ENCODE measurements at places on chromosomes 11 and 22.

DNA sequence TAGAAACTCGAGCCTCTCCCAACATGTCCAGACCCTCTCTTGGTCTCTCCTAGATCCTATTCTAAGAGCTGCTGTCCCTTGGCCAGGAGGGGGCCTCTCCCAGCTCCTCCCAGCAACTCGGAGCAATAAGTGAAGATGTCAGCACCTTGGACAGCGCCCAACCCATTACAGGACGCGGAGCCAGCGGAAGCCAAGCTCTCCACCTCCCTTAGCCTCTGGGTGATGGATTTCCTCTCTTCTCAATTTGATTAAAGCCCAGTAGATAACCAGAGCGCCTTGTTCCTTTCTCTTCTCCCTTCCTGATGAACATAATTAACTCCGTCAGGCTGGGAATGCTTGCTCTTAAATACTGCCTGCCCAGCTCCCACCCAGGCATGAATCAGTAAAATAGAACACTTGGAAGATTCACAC lies 26.2 kb upstream of the TPBGL start:
- DNase-seq: no peak

GRCh38 chr11:104105155-104105554 lies 58.8 kb downstream of the PDGFD start:
- no peak for DNase-seq

- DNase-seq: no peak
These were observed 1079.0 kb upstream of the TENM4 start for GRCh38 chr11:80519596-80520506.

- no peak for DNase-seq
These were observed 4.2 kb downstream of the VPS26B start for GRCh38 chr11:134228625-134229024.

DNA sequence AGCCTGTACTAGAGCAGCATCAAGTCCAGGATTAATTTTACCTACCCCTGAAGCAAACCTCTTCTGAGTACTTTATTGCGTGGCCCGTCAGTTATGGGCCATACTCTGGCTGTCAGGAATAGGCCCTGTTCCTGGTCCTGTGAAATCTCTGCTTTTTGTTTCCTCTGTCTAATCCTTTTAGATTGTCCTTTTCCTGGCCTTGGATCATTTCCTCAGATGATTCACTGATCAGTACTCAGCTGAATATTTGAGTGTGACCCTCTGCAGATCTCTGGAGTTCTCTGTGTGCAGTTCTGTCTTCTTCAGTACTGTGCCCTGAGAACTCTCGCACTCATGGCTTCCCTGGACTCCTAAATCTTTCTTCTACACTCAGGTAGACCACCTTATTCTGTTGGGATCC lies 123.5 kb downstream of the UVRAG start:
- DNase-seq: no peak

DNA sequence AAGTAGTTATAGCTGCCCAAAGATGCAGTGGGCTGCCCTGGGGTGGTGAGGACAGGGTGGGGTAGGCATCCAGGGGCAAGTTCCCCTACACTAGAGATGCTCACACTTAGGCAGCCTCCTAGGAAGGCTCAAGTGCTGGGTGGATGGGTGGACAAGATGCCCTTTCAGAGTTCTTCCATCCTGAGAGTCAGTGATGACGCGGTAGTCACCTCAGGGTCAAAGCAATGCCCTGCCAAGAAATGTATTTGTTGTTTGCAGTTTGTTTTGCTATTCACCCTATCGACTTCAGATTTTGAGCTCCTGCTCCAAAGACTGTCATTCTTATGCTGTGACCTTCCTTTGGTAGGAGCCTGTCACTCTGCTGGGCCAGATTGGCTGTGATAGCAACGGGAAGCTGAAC lies 18.9 kb downstream of the POLA2 start:
- DNase-seq: no peak

DNA sequence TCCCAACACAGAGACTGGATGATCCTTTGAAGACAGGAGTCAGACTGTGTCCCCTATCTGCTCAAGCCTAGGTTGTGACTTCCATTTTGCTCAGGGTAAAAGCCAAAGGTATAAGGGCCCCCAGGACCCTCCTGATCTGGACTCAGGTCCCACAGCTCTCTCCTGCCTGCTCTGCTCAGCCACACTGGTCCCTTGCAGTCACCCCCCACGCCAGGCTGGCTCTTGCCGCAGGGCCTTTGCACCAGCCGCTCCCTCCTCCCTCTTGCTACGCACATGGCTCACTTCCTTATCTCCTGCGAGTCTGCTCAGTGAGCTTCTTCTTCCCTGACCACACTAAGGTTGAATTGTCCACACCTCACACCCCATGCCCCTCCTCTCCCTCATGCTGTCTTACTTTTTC lies 28.4 kb upstream of the CACNG2 start:
- DNase-seq: no peak

DNA sequence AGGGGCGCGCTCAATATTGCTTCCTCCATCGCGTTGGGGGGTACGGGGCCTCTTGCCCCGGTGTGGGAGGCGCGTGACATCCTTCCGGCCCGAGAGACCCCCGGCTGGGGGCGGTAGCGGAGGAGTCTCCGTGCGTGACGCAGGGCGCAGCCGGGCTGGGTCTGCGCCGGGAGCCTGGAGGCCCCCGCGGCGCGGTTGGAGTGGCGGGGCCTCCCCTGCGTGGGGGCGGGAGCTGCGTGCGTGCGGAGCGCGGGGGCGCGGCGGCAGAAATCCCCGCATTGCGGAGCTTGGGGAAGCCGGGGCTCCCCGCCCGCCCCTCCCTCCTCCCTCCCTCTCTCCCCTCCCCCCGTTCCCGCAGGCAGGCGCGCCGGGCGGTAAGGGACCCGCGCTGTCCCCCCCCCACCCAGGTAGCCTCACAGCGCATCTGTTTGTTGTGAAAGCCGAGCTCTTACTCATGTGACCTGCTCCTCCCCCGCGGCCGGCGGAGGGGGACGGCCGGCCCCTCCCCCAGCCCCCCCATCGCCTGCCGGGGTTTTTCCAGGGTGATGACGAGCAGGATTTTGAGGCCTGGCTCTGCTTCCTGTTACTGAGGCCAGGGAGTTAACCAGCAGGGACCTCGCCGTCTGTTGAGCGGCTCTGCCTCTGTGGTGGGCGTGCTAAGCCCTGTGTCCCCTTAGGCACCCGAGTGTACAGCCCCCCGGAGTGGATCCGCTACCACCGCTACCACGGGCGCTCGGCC lies 1.6 kb downstream of the PIM3 start:
- peak; percentile 54 for DNase-seq

- DNase-seq: no peak
These were observed 8.9 kb downstream of the DERL3 start for GRCh38 chr22:23829845-23830372.

GRCh38 chr11:19756675-19757475 lies 44.2 kb downstream of the NAV2 start:
- peak; percentile 45 for DNase-seq

DNA sequence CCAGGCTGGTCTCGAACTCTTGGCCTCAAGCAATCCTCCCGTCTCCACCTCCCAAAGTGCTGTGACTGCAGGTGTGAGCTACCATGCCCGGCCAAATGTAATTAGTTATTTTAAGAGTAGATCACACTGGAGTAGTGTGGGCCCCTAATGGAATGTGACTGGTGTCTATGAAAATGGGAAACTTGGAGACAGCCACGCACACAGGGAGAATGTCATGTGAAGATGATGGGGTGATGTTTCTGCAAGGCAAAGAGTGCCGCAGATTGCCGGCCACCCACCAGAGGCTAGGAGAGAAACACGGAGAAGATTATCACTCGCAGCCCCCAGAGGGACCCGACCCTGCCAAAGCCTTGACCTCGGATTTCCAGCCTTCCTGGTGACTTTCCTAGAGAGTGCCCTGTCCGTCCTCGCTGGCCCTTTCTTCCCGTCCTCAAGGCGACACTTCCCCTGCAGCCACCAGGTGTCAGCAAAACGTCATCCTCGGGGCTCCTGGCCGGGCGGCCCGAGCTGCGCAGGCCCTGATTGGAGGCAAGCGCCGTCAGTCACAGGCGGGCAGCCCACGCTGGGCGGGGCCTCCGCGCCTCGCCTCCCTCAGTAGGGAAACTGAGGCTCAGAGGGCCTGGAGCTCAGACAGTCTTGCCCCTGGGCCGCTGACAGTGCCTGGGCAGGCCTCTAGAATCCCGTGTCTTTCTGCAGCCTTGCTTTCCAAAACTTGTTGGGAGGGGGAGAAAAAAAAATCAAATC lies 16.3 kb downstream of the CRYBB2 start:
- DNase-seq: no peak

DNA sequence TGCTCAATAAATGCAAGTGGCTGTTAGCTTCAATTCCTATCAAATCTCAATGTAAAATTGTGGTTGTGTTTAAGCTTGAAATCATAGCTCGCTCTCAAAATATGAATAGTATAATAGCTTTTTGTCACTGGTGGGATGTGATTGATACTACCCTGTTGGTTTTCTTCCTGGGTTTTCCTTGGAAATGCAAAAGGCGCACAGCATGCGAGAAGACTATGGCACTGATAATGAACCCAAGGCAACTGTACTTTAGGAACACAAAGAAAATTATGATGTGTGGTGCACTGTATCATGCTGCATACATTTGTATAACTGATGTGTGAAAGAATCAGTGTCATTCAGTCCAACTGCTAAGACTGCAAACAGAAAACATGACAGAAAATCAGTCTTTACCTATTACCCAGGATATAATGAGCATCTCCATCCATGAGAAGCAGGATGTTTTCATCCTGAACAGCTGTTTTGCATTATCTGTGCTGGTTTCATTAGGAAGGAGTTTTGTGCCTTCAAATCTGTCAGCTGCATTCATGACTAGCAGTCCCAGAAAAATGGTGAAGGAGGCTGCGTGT lies 101.2 kb downstream of the TRPC6 start:
- DNase-seq: no peak

DNA sequence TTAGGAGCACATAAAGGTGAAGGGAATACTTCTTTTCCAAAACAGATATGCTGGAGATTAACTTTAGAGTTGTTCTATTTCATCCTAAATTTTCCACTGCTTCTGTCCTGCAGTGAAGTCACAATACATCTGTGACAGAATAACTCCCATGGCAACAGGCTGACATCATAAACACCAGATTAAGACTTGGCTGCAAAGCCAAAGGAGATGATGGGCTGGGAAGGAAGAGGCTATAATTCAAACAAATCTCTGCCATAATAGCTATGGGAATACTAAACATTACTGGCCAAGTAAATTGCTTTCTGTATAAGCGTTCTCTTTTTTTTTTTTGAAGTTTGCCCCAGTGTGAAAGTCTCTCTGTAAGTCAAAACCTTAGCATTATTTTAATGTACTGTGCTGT lies 107.7 kb downstream of the CADM1 start:
- DNase-seq: no peak

- no peak for DNase-seq
These were observed 22.3 kb downstream of the KCNQ1 start for GRCh38 chr11:2466869-2467694.

DNA sequence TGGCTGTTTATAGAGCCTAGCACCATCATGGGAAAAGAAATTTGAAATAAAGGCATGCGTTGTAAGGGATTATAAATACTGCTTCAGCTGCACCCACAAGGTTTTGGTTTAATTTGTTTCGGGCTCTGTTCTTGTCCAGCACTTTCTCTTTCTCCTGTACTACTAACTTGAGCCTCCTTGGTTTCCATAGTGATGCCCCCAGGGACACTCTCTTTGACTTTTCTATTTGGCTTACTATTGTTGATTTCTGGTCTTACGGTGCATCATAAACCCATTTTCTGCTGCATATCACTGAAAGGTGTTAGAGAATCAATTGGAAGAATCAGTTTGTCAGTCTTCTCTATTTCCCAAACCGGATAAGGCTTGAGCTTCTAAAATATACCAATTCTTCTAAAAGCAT lies 1674.3 kb upstream of the RAG2 start:
- DNase-seq: no peak

DNA sequence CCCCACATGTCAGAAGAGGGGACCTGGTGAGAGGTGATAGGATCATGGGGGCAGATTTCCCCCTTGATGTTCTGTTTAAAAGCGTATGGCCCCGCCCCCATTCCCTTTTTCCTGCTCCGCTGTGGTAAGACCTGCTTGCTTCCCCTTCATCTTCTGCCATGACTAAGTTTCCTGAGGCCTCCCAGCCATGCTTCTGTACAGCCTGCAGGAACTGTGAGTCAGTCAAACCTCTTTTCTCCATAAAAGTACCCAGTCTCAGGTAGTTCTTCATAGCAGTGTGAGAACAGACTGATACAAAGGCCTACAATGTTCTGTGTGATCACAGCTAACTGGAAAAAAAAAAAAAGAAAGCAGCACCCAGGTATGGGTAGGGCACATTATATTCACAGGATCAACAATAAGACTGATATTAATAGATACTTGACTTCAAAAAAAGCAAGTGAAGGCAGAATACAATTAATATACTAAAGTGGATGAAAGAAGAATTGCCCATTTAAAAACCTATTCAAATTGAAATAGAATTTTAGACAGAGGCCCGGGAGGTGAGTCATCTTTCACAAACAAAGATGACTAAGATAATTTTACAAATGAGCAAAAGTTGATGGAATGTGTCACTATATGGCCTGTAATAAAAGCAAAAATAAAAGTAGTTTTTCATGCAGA lies 1.7 kb upstream of the OR52K1 start:
- DNase-seq: no peak

DNA sequence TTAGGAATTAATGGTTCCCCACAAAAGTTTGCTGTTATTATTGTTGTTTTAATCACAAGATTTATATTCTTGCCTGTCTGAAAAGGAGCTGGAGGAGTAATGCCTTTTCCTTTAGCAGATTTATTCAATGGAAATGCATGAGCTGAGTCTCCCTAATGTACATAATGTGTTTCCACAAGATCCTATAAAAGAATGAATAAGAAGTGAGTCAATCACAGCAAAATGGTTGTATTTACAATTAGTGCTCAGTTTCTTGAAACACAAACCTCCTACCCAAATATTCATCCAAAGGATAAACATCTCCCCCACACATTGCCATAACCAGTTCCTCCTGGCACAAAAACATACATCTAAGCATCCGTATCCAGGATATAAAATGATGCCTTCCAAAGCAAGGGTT lies 33.3 kb downstream of the ME3 start:
- no peak for DNase-seq

DNA sequence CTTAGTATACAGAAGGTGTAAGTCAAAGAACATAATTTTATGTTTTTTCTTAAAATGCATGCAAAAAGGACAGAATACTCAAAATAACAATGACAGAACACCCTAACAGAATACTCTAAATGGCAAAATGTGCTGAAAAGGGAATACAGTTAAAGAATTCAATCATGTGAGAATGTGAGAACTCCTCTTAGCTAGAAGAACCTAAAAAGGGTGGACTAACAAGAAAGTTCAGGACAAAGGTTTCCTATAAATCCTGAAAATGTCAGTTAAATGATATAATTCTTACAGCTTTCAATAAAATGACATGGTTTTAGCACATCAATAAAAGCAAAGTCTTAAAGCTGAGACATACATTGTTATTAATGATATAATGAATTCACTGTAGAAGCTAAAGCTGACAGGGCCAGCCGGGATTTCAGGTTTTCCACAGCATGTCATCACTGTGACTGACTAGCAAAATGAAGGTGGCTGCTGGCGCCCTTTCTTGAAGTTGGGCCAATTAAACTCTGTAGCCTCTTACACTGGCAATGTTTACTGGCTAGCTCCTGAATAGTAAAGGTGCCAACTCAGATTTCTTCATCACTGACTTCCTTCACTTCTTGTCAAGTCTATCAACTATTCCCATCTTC lies 244.4 kb downstream of the TTC28 start:
- no peak for DNase-seq

- DNase-seq: no peak
These were observed 81.8 kb downstream of the ETS1 start for GRCh38 chr11:128505449-128506065.

- no peak for DNase-seq
These were observed 48.6 kb upstream of the OLFML1 start for GRCh38 chr11:7436657-7437056.
